ENCODE measurements at places on chromosomes 6 and 20.

DNA sequence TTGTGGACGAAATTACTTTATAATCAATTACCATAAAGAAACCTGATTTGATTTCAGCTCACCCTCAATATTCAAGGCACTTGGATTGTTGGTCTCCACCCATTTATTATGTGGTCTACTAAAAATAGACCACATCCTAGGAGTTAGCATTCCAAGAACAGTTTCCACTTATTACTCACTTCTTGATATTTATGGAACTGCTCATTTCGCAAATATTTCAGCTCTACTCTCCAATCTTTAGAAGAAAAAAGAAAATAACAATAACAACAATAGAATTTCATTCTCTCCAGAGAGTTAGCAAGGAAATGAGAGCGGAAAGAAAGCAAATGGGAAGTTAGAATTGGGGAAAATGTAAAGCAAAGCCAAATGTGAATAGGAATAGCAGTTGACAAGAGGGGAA is 26.2 kb upstream of the HDAC2 start:
- no peaks in the 10 kb centered on the region for H3K27me3 ChIP-seq
- peak overlapping the region; percentile 58 for H3K4me3 ChIP-seq
- DNase-seq, result peak; percentile 88
- H3K4me1 ChIP-seq, result peaks cover 36% of the 10 kb centered on the region
- H3K36me3 ChIP-seq, result no peaks in the 10 kb centered on the region
- H3K27ac ChIP-seq, result peak overlapping the region; percentile 73

GRCh38 chr6:163951326-163951725 is 536.8 kb downstream of the QKI start:
- H3K27ac ChIP-seq, result no peak overlapping the region
- no peak for DNase-seq
- no peak overlapping the region for H3K4me3 ChIP-seq
- H3K36me3 ChIP-seq, result no peaks in the 10 kb centered on the region
- H3K4me1 ChIP-seq, result peaks cover 2% of the 10 kb centered on the region

DNA sequence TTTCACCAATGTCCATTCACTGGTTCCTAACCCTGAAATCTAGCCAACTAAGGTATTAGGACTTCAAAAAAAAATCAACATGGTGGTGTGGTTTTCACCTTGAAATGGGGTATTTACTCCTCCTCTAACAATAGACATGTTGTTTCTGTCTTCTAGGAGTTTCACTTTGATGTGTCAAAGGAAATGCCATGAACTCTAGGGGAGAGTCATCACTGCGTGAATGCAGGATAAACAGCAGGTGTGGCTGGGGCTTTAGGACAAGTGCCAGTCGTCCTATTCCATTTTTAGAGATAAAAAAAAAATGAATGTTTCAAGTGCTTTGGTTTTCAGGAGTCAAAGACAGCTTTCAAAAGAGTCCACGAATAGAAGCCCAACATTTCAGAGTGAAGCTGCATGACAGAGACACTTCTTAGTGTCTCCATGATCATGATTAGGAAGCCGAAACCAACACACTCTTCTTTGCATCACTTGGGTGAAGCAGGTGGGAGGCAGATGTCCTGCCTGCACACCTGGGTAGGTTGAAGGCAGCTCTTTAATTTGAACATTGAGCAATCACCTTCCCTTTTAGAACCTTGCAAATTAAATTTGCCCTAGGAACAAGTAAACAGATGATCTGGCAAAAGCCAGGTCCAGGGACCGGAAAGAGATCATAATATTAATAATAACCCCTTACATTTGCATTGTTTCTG is 328.5 kb upstream of the PRDM1 start:
- DNase-seq, result no peak
- no peaks in the 10 kb centered on the region for H3K27me3 ChIP-seq
- H3K4me1 ChIP-seq, result peaks cover 13% of the 10 kb centered on the region
- no peak overlapping the region for H3K27ac ChIP-seq

DNA sequence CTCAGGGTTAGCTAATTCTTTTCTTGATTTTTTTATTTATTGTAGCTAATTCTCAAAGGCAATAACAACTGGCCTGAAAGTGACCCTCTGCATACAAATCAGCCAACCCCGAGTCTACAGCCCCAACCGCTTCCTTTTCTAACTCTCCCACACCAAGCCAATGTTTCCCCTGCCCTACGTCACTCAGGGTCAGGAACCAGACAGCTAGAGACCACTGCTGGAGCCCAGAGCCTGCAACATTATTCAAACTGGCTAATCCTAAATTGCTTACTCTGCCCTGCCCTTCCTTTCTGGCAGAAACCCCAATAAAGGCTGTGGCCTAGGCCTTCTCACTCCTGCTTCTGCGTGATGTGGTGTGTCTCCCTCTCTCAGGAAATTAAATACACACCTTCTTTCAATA is 320.7 kb downstream of the CBLN4 start:
- no peaks in the 10 kb centered on the region for H3K27me3 ChIP-seq
- no peaks in the 10 kb centered on the region for H3K36me3 ChIP-seq
- H3K4me3 ChIP-seq, result no peak overlapping the region
- H3K27ac ChIP-seq, result no peak overlapping the region
- DNase-seq, result no peak

- H3K27ac ChIP-seq, result peak overlapping the region; percentile 11
- H3K4me3 ChIP-seq, result no peak overlapping the region
- H3K36me3 ChIP-seq, result peaks cover 67% of the 10 kb centered on the region
- no peak for DNase-seq
Measured at GRCh38 chr6:57183336-57183735, 11.2 kb downstream of the BAG2 start.

DNA sequence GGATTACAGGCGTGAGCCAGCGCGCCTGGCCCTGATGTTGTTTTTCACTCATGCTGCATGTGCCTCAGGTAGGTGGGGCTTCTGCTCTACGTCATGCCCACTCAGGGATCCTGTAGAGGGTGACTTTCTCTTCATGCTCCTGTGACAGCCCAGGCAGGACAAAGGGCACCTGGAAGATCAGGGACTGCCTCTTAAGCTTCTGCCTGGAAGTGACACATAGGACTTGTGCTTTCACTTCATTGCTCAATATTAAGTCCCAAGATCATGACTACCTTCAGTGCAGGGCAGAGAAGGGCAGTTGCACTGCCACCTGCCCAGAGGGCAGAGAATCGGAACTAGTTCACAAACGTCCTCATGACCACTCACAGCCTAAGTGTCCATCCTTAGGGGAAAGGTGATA is 249.5 kb upstream of the SULF2 start:
- no peak overlapping the region for H3K4me3 ChIP-seq
- no peaks in the 10 kb centered on the region for H3K36me3 ChIP-seq
- no peaks in the 10 kb centered on the region for H3K4me1 ChIP-seq

- peak; percentile 98 for DNase-seq
- peak within 1 kb of the TSS; percentile 91 for H3K4me3 ChIP-seq
- no peaks in the 10 kb centered on the region for H3K27me3 ChIP-seq
- H3K36me3 ChIP-seq, result no peaks in the 10 kb centered on the region
- H3K27ac ChIP-seq, result peak within 1 kb of the TSS; percentile 77
Measured at GRCh38 chr6:37257634-37258404, at the start of the genes TBC1D22B and TMEM217. TSS of gene TBC1D22B (plus strand) at chr6:37257772. CDS start at chr6:37257918, 146 bp downstream. TSS of gene TMEM217 (minus strand) at chr6:37258144. CDS start at chr6:37219030, 39,114 bp downstream.

GRCh38 chr6:56370561-56371211 is 123.3 kb upstream of the COL21A1 start:
- H3K4me1 ChIP-seq, result peaks cover 36% of the 10 kb centered on the region
- peak overlapping the region; percentile 60 for H3K4me3 ChIP-seq
- no peaks in the 10 kb centered on the region for H3K27me3 ChIP-seq
- no peaks in the 10 kb centered on the region for H3K36me3 ChIP-seq
- peak overlapping the region; percentile 80 for H3K27ac ChIP-seq

GRCh38 chr20:34701405-34702085 is 2.6 kb upstream of the TP53INP2 start:
- H3K27ac ChIP-seq, result no peak overlapping the region
- H3K4me3 ChIP-seq, result no peak overlapping the region
- no peaks in the 10 kb centered on the region for H3K27me3 ChIP-seq
- H3K4me1 ChIP-seq, result peaks cover 15% of the 10 kb centered on the region

GRCh38 chr6:18533793-18534192 is 146.6 kb downstream of the RNF144B start:
- no peak for DNase-seq
- H3K4me3 ChIP-seq, result no peak overlapping the region
- no peaks in the 10 kb centered on the region for H3K36me3 ChIP-seq
- 0 out of 2 replicates have a peak, but pooled peaks cover 16% of the 10 kb centered on the region for H3K27me3 ChIP-seq
- H3K4me1 ChIP-seq, result no peaks in the 10 kb centered on the region

GRCh38 chr6:134888316-134888715 is 61.6 kb downstream of the ALDH8A1 start:
- no peaks in the 10 kb centered on the region for H3K27me3 ChIP-seq
- H3K36me3 ChIP-seq, result no peaks in the 10 kb centered on the region
- no peak overlapping the region for H3K4me3 ChIP-seq

DNA sequence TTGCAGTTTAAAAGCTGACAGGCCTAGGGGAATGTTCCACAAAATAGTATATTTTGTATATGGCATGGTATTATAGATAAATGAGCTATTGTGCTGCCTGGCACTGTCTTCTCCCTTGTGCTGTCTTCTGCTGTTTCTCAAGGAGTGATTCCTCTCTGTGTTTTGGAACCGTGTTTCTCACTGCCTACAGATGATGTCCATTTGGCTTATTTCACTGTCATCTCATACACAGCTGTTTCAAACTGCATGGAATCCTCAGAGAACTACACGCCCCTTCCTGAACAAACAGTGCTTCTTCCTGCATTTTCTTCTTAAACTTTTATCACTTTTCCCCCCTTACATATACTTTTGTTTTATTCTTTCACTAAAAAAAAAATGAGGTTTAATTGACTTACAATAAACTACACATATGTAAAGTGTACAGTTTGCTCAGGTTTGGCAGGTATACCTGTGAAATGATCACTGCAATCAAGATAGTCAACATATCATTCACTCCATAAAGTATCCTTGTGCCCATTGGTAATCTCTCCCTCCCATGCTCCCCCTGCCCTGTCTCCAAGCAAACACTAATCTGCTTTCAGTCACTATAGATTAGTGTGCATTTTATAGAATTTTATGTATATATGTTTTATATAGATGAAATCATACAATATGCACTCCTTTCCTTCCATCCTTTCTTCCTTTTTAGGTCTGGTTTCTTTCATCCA is 43.0 kb downstream of the CBFA2T2 start:
- no peak overlapping the region for H3K27ac ChIP-seq
- H3K4me1 ChIP-seq, result peaks cover 22% of the 10 kb centered on the region
- DNase-seq, result peak; percentile 17
- H3K36me3 ChIP-seq, result no peaks in the 10 kb centered on the region

DNA sequence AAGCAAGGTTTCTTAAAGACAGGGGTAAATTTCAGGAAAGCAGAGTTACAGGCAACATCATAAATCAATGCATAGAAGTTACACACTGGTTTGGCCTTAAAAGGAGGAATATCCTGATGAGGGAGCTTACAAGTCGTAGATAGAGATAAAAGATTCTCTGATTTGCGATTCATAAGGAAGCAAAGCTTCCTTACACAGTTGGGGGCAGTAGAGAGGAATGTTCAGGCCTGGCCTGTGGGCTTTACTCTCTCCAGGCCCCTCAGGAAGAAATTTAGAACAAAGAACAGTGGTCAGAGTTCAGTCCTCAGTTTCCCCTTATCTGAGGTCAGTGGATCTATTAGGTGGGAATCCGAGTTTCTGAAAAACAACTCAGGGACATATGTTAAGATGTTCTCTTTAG is 19.3 kb downstream of the HLA-C start:
- no peaks in the 10 kb centered on the region for H3K4me1 ChIP-seq
- H3K27me3 ChIP-seq, result peaks cover 9% of the 10 kb centered on the region
- DNase-seq, result no peak
- H3K4me3 ChIP-seq, result no peak overlapping the region
- no peak overlapping the region for H3K27ac ChIP-seq
- H3K36me3 ChIP-seq, result no peaks in the 10 kb centered on the region

DNA sequence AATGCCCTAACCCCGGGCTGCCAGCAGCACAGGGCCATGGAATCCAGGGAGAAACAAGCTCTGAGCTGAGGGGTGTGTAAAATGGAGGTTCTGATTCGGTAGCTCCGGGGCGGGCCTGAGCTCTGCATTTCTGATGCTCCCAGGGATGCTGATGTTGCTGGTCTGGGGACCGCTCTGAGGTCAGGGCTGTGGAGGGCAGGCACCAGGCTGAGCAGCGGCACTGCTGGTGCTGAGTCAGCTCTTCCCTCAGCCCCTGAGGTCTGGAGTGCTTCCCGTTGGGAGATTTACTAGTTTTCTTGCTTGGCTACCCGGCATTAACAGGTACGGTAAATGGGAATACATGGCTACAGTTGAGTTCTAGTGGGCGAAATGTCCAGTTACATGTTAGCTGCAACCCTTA is 18.6 kb upstream of the CST3 start:
- no peaks in the 10 kb centered on the region for H3K36me3 ChIP-seq
- no peak overlapping the region for H3K27ac ChIP-seq
- no peak overlapping the region for H3K4me3 ChIP-seq
- H3K27me3 ChIP-seq, result no peaks in the 10 kb centered on the region
- DNase-seq, result no peak
- no peaks in the 10 kb centered on the region for H3K4me1 ChIP-seq

DNA sequence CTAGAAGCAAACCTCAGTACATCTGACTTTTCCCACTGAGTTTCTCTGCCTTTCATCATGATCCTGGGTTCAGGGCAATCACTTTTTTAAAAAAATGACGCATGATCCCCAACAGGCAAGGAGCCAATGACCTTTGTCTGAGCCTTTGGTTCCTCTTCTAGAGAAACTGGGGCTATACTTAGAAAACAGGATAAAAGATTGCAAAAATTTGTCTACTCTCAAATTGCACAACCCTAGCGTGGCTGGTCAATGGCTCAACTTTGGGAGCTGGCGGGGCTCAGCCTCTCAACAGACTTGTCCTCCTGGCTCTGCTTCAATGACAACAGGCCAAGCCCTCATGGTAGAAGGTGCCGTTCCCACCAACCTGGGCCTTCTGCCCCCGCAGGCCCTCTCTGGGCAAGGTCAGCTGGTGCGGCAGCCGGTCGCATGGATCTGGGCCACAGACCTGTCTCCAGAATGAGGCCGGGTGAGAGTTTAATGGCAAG is 48.7 kb downstream of the PDYN start:
- H3K4me3 ChIP-seq, result no peak overlapping the region
- peaks cover 38% of the 10 kb centered on the region for H3K4me1 ChIP-seq
- H3K27ac ChIP-seq, result peak overlapping the region; percentile 79
- H3K27me3 ChIP-seq, result no peaks in the 10 kb centered on the region
- peak; percentile 89 for DNase-seq

GRCh38 chr6:111888928-111889695 is 15.9 kb upstream of the FYN start:
- peak overlapping the region; percentile 56 for H3K4me3 ChIP-seq
- H3K36me3 ChIP-seq, result no peaks in the 10 kb centered on the region
- H3K27me3 ChIP-seq, result no peaks in the 10 kb centered on the region
- DNase-seq, result peak; percentile 52

DNA sequence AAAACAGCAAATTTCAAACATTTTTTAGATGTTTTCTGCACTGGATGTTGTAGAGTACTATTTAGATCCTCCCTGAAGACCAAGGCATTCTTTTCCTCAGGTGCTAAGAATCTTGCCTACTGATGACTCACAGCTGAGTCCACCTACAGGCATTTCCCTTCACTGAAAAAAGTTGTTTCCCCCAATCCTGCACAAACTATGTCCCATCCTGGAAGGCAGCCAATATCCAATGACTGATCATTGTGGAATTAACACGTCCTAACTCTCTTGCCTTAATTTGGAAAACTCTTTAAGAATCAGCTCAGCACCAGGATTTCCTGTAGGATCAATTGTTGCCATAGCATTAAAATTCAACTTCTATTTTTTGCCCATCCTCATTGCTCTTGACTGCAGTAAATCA is 268.4 kb upstream of the IRAK1BP1 start:
- peak overlapping the region; percentile 41 for H3K27ac ChIP-seq
- peak; percentile 86 for DNase-seq
- no peaks in the 10 kb centered on the region for H3K27me3 ChIP-seq
- H3K4me3 ChIP-seq, result no peak overlapping the region
- no peaks in the 10 kb centered on the region for H3K36me3 ChIP-seq

GRCh38 chr20:34712525-34713192 is 8.5 kb downstream of the TP53INP2 start:
- no peaks in the 10 kb centered on the region for H3K27me3 ChIP-seq
- peak overlapping the region; percentile 67 for H3K27ac ChIP-seq
- peaks cover 36% of the 10 kb centered on the region for H3K4me1 ChIP-seq
